ENCODE measurements at places on chromosomes 16 and 17.

DNA sequence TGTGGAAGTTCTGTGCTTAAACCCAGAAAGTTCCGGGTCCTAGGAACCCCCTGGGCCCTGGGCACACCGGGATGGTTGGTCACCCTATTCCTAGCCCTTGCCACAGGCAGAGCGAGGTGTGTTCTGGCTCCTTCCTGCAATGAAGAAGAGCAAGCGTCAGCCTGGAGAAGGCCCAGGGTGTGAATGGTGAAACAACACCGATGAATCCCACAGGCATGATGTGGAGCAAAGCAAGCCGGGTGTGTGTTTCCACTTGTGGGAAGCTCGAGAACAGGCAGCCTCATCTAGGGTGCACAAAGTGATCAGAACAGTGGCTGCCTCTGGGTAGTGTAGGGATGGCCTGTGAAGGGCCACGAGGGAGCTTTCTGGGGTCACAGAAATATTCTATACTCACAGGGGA, 13.8 kb downstream of the KCNG4 start:
- no peak for DNase-seq

DNA sequence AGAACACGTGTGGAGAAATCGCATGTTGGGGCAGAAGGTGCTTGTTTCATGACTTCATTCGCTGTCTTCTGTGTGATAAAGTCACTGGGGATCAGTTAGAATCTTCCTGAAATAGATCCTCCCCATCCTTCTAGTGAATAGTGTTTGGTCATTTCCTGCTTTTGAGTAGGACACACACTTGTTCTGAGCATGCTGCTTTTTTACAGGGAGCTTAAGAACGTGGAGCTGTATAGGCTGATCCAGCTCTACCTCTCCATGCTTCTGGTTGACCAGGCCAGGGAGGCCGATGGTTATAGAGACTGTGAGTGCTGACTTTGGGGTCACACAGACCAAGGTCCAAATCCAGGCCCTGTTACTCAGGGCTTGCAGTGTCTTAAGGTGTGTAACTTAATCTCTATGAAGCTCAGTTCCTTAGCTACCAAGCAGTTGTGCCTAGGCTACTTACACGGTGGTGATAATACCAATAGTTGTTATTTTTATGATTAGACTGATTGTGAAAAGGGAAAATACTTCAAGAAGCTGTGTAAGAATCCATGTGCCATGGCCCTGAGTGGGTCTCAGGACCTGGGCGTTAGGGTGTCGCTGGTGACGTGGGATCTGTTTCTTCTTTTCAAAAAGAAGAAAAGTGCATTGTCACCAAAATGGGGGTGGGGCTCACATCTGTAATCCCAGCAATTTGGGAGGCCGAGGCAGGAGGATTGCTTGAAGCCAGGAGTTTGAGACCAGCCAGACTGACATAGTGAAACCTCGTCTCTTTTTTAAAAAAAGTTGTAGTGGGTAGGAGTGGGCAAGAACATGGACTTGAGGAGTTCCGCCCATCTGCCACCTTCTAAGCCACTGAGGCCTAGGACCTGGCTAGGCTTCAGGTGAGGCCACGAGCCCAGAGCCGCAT, 64.1 kb upstream of the LGALS9 start:
- no peak for DNase-seq

DNA sequence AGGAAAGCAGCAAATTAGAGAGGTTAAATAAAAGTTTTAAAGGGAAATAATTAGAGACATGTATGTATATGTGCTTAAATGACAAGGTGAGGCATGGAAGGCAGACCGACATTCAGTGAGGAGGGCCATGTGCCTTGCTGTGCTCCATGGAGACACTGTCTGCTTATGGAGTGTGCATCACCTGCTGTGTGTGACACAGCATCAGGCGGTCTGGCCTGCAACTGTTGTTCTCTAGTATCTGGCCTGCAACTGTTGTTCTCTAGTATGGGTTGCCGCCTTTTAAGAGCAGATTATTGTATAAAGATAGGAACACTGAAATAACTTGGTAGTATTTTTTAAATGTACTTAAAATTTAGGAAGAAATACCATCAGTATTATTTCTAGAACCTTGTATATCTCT, 225.1 kb downstream of the LGALS9B start:
- DNase-seq = no peak

- DNase-seq = no peak
Observed at GRCh38 chr17:67085406-67085805, 41.1 kb downstream of the CACNG1 start.

- no peak for DNase-seq
Observed at GRCh38 chr17:5711344-5711743, 127.0 kb upstream of the NLRP1 start.

DNA sequence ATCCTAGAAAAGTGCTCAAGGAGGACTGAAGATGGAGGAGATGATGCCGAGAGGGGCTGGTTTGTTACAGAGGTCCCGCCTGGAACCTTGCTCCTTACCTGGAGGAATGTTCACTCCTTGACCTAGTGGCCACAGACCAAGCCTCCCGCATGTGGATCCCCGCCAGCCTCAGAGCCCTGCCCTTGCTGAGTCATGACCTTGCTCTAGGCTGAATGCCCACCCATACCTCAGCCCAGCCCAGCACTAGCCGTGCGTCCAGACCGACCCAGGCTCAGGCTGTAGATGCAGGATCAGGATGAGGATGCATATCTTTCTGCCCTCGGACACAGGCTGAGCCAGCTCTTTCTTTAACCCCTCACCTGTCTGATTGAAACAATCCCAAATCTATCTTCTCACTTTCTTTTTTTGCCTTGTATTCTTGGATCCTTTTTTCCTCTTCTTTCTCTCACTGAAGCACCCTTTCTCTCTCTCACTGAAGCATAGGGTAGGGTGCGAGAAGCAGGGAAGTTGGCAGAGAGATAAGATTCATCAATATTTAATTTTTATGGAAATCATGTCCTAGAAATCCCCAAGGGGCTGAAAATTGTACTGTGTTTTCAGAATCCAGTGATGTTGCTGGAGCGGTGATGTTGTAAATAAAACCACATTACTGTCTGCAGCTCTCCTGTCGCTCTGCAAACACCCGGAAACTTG, 34.9 kb downstream of the WSCD1 start:
- DNase-seq = no peak

GRCh38 chr16:65783709-65784474, 582.6 kb upstream of the CDH5 start:
- no peak for DNase-seq

- no peak for DNase-seq
Observed at GRCh38 chr17:227946-228615, 46.6 kb upstream of the DOC2B start.

GRCh38 chr17:42760652-42761581, at the start of gene RAMP2:
Gene RAMP2 (plus strand): TSS chr17:42761227. CDS start chr17:42761262, 35 bp downstream.
- DNase-seq = no peak

DNA sequence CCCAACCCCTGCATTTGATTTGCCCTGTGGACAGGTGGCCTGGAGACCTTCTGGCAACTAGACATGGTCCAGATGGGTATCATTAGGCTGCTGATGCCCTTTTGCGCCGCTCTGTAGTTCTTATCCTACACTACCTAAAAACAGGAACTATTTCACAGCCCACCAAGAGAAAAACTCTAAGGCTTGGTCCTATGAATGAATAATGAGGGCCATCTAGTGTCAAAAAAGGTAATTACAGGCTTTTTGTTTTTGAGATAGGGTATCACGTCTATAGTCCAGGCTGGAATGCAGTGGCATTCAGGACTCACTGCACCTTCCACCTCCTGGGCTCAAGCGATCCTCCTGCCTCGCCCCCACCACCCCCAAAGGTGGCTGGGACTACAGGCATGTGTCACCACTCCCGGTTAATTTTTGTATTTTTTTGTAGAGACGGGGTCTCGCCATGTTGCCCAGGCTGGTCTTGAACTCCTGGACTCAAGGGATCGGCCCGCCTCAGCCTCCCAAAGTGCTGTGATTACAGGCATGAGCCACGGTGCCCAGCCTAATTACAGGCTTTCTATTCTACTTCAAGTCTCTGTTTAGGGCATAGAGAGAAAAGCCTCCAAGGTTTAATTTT, 20.9 kb downstream of the COIL start:
- no peak for DNase-seq

- peak; percentile 33 for DNase-seq
Observed at GRCh38 chr17:77494664-77495435, 354.1 kb downstream of the SEC14L1 start.

DNA sequence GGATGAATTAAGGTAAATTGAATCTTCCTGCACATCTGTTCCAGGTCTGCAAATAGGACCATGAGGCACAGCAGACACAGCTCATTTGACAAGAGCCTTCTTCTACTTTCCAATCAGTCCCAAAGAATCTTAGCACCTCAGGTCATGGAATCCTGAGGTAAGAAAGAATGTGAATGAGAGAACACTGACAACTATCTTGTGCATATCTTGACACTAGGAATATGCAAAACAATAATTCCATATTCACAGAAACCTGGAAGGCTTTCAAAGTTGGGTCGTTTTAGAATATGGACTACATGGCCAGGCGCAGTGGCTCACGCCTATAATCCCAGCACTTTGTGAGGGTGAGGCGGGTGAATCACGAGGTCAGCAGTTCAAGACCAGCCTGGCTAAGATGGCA, 1009.4 kb upstream of the GOT2 start:
- DNase-seq = no peak

GRCh38 chr16:68347605-68348004, 36.8 kb downstream of the PRMT7 start:
- DNase-seq = no peak

- DNase-seq = no peak
Observed at GRCh38 chr16:89426736-89427530, 63.4 kb downstream of the ANKRD11 start.

- DNase-seq = no peak
Observed at GRCh38 chr16:58530179-58530578, 14.9 kb downstream of the SETD6 start.

- DNase-seq = no peak
Observed at GRCh38 chr17:14741491-14741890, 440.6 kb downstream of the HS3ST3B1 start.

GRCh38 chr17:54891176-54891821, 9.4 kb upstream of the TOM1L1 start:
- DNase-seq = peak; percentile 32

GRCh38 chr17:77352996-77353395, 212.2 kb downstream of the SEC14L1 start:
- DNase-seq = no peak

- no peak for DNase-seq
Observed at GRCh38 chr16:26791169-26791568, 275.6 kb upstream of the C16orf82 start.

- DNase-seq = no peak
Observed at GRCh38 chr16:57653936-57654335, 14.2 kb upstream of the ADGRG3 start.

DNA sequence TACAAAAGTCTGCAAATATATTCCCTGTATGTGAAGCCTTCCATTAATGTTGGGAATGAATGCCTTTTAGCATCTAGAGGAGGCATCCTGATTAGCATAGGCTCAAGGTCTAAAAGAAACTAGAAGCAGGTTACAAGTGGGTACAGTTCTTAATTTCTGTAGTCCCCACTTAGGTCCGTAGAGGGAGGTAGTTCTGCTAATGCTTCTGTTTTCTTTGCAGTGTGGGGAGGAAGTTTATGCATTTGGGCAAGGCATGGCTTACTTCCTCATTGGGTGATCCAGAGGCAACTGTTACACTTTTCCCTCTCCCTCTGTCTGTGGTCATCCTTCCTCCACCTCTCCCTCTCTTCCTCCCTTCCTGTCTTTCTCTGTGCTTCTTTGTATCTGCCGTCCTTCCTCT, 108.4 kb upstream of the ZKSCAN2 start:
- DNase-seq = no peak

- DNase-seq = no peak
Observed at GRCh38 chr16:54126907-54127306, 159.7 kb downstream of the IRX3 start.

DNA sequence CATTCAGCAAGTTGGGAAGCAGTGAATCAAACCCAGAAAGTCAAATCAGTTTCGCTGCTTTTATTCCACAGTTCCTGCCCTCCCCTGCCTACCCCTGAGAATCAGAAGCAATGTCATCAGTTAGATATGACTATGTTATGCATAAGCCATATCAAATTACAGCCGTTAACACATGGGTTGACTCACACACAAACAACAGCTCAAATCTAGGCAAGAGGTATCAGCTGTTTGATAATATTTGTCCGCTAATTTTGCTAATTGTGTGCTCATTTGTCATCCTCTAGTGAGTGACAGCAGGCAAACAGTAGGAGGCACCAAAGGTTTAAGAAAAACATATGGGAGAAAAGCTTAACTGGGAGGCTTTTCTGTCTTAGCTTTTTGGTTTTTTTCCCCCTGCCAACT, 327.4 kb upstream of the CCL2 start:
- peak; percentile 6 for DNase-seq

DNA sequence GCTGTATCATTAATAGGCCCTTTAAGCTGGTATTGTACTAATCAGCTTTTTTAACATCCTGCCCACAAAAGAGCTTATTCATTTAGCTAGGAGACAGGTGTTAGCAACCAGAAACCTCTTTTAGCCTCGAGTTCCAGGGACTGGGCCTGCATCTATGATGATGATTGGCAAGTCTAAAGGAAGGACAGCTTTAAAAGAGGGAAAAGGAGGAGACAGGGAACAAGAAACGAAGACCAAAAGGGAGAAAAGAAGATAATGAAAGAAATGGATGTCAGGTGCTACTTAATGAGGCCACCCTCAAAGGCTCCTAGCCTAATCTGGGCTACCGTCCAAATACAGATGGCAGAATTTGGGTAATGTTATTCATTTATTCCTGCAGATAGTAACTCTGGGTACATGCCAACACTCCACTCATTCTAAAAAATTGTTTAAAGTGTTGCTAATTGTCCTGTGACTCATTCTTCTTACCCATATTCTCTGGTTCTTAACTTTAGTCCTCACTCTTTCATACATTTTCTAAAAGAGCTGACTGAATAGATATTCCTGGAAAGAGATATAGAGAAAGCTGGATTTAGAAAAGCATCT, 18.7 kb upstream of the RFFL start:
- peak; percentile 92 for DNase-seq

GRCh38 chr17:65109543-65109942, 27.6 kb upstream of the RGS9 start:
- DNase-seq = no peak

- DNase-seq = no peak
Observed at GRCh38 chr16:21169249-21169981, 10.9 kb downstream of the LDAF1 start.

DNA sequence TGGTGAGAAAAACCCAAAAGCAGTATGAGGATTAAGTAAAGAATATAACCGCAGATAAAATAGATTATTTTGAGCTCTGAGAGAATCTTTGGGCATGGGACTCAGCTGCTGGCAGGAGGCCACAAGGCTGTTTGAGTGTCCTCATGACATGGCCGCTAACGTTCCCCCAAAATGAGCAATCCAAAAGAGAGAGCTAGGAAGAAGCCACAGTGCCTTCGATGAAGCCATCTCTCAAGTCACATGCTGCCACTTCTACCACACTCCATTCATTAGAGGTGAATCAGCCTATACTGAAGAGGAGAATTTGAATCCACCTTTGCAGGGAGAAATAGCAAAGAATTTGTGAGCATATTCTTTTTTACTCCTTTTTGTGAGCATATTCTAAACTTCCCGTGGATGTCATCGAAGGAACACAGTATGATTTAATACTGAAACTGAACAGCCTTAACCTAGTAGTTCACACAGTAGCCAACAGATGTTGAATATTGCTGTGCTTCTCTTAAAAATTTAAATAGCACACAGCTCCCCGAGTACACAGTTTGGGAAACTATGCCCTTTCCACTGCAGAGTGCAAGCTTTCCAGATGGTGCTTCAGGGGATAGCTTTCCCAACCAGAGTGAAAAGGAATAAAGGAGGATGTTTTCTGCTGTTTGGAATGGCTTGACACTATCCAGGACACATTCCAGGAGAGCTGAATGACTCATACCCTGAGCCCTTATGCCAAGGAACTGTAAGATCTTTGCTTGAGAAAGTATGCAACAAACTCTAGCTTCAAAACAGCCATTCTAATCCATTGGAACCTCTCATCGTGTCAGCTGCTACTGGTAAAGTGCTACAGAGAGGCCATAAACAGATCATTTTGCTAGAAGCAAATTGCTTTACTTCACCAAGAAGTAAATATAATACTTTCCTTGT, 33.9 kb downstream of the ANKFY1 start:
- peak; percentile 89 for DNase-seq
